ENCODE measurements at places on chromosomes 5 and 9. TPM values are rescaled to one million over a fixed set of nuclear protein-coding genes. Genes with fewer than 3 reads are reported as not detected.

DNA sequence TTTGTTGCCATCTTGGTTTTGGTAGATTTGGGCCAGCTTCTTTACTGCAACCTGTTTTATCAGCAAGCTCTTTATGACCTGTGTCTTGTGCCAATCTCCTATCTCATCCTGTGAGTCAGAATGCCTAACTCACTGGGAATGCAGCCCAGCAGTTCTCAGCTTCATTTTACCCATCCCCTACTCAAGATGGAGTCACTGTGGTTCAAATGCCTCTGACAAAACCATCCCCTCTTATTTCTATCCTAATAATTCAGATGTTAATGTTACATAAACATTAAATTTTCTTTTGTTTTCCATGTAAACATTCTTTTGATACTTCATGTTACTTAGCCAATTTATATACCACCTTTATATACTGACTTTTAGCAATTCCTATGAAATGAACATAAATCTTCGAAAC is 746.3 kb downstream of the CDH18 start:
- no peak overlapping the region for H3K27ac ChIP-seq
- H3K4me1 ChIP-seq, result no peaks in the 10 kb centered on the region
- no peak overlapping the region for H3K4me3 ChIP-seq

DNA sequence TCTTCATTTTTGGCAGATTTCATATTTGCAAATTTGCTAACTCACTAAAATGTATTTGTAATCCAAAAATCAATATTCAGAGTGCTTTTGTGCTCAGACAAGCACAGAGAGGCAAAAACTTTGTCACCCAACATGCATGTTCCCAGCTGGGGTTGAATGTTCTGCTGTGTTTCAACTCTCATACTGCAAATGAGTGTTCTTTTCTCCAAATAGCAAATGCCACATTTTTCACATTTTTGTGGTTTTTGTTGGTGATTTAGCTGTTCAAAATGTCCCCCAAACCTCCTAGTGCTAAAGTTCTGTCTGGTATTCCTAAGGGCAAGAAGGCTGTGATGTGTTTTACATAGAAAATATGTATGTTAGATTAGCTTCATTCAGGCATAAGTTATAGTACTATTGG is 87.3 kb upstream of the PCSK5 start:
- H3K4me3 ChIP-seq, result no peak overlapping the region
- no peaks in the 10 kb centered on the region for H3K27me3 ChIP-seq
- H3K4me1 ChIP-seq, result no peaks in the 10 kb centered on the region

DNA sequence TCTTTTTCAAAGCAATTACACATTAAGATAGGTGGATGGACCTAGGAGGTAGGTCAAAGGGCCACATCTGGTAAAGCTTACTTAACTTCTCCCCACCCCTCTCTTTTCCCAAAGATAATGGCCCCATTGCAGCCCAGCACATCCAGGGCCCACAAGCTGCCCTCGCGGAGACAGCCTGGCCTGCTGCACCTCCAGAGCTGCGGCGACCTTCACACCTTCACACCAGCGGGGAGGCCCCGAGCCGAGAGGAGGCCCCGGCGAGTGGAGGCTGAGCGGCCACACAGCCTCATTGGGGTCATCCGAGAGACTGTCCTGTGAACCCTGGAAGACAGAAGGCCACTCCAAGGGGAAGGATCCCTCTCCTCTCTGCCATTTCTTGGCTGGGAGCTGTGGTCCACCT is 66.5 kb downstream of the ENTREP1 start:
- H3K36me3 ChIP-seq, result no peaks in the 10 kb centered on the region
- H3K4me1 ChIP-seq, result no peaks in the 10 kb centered on the region
- no peak overlapping the region for H3K27ac ChIP-seq

DNA sequence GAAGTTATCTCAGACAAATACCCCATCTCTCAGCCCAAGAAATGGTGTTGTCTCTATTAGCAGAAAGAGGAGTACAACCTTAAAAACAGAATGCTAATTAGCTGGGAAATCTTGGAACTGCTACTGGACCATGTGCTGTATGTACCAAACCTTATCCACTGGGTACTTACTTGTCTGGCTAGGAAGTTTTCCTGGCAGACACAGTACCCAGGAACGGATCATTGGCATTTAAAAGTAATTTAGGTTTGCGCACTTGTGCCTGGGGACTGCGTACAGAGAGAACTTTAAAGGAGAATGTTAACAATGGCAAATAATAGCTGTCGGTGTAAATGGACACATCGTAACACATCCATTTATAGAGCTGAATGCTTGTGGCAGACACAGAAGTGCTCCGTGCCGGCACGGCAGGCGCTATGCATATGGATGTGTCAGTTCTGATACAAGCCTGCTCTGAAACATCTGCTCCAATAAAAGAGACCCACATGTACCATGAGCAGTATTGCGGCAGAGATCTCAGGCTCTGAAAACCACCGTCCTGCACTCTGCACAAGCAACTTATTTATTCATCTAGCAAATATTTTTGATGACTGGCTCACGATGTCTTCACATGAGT is 290.6 kb upstream of the PANK3 start:
- DNase-seq, result no peak
- no peaks in the 10 kb centered on the region for H3K4me1 ChIP-seq
- H3K4me3 ChIP-seq, result no peak overlapping the region
- peaks cover 5% of the 10 kb centered on the region for H3K27me3 ChIP-seq
- H3K36me3 ChIP-seq, result no peaks in the 10 kb centered on the region

- no peak overlapping the region for H3K27ac ChIP-seq
- no peaks in the 10 kb centered on the region for H3K36me3 ChIP-seq
- H3K4me3 ChIP-seq, result no peak overlapping the region
- H3K4me1 ChIP-seq, result no peaks in the 10 kb centered on the region
Observed at GRCh38 chr5:109946610-109947009, 256.9 kb downstream of the MAN2A1 start.

GRCh38 chr9:117682955-117683710 is 21.1 kb upstream of the TLR4 start:
- H3K4me3 ChIP-seq, result no peak overlapping the region
- DNase-seq, result no peak
- no peaks in the 10 kb centered on the region for H3K27me3 ChIP-seq
- peaks cover 4% of the 10 kb centered on the region for H3K36me3 ChIP-seq
- peaks cover 15% of the 10 kb centered on the region for H3K4me1 ChIP-seq

- DNase-seq, result peak; percentile 5
- no peak overlapping the region for H3K4me3 ChIP-seq
- H3K36me3 ChIP-seq, result peaks cover 21% of the 10 kb centered on the region
- H3K4me1 ChIP-seq, result peaks cover 58% of the 10 kb centered on the region
- peak overlapping the region; percentile 54 for H3K27ac ChIP-seq
Observed at GRCh38 chr5:33258553-33258952, 182.2 kb upstream of the TARS1 start.

GRCh38 chr9:84322828-84323227 is 17.7 kb downstream of the SLC28A3 start:
- peaks cover 2% of the 10 kb centered on the region for H3K36me3 ChIP-seq
- no peak overlapping the region for H3K4me3 ChIP-seq
- H3K27ac ChIP-seq, result no peak overlapping the region

DNA sequence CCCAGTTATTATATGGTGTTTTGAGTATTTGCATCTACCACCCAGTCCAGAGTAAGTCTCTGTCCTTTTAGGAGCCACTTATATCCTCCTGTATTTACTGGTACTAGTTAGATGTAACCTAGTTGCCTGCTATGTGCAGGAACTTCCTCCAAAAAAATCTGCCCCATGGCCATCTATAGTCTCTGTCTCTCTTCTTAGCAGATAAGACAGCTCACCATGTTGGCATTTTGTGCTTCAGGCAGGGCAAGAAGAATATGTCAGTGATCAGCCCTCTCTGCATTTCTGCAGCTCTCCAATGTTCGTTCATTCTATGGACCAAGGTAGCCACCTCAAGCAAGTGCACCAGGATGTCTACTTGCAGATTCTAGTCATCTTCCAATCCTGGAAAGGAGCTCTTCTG is 446.5 kb downstream of the TLE1 start:
- H3K4me3 ChIP-seq, result no peak overlapping the region
- H3K27me3 ChIP-seq, result 0 out of 2 replicates have a peak, but pooled peaks cover 1% of the 10 kb centered on the region
- no peaks in the 10 kb centered on the region for H3K36me3 ChIP-seq
- no peak overlapping the region for H3K27ac ChIP-seq

- H3K4me3 ChIP-seq, result no peak overlapping the region
- peaks cover 43% of the 10 kb centered on the region for H3K4me1 ChIP-seq
- peaks cover 4% of the 10 kb centered on the region for H3K27me3 ChIP-seq
- peaks cover 7% of the 10 kb centered on the region for H3K36me3 ChIP-seq
Observed at GRCh38 chr5:93054424-93055163, 526.4 kb downstream of the NR2F1-AS1 start.

GRCh38 chr9:111959468-111960359 is 63.1 kb downstream of the UGCG start:
- H3K27me3 ChIP-seq, result no peaks in the 10 kb centered on the region
- peak; percentile 93 for DNase-seq
- peak overlapping the region; percentile 63 for H3K4me3 ChIP-seq
- peaks cover 64% of the 10 kb centered on the region for H3K4me1 ChIP-seq

DNA sequence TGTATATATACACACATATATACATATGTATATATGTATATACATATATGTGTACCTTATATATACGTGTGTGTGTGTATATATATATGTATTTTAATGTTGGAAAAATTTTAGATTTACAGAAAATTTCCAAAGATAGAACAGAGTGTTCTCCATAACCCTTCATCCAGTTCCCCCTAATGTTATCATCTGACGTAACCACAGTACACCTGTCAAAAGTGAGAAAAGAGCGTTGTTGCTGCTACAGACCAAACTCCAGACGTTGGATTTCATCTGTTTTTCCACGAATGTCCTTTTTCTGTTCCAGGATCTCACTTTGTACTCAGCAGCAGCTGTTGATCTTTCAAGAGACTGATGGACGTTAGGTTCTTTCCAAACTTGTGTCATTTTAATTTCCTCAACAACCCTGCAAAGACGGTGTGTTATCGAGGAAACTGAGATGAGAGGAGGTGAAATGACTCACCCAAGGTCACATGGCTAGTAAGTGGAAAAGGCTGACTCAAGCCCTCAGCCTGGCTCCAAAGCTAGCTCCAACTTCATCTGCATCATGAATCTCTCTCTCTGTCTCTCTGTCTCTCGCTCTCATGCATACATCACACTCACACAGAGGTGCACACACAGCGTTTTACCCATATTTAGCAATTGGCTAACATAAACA is 17.0 kb upstream of the NTNG2 start:
- no peak overlapping the region for H3K4me3 ChIP-seq
- H3K36me3 ChIP-seq, result no peaks in the 10 kb centered on the region
- H3K27ac ChIP-seq, result no peak overlapping the region

DNA sequence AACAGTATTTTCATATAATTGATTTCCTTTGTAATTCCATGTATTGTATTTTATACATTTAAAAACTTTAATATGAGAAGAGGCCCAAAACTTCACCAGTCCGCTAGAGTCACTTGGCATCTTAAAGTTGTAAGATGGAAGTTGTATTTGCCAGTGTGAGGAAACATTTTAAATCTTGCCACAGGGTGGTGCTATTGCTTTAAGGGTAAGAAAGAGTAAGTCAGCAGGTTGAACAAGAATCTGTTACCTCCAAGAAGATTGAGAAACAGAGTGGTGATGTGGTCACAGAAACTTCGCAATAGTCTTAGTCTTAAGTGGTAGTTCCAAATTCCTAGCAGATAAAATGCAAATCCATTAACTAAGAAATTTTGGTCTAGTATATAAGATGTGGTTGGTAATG is 39.8 kb upstream of the RANBP6 start:
- no peak overlapping the region for H3K4me3 ChIP-seq
- no peak overlapping the region for H3K27ac ChIP-seq
- no peaks in the 10 kb centered on the region for H3K36me3 ChIP-seq
- peak; percentile 81 for DNase-seq
- H3K27me3 ChIP-seq, result peaks cover under 1% of the 10 kb centered on the region
- H3K4me1 ChIP-seq, result peaks cover 10% of the 10 kb centered on the region

- no peak overlapping the region for H3K27ac ChIP-seq
- no peaks in the 10 kb centered on the region for H3K27me3 ChIP-seq
- DNase-seq, result no peak
- H3K36me3 ChIP-seq, result no peaks in the 10 kb centered on the region
Observed at GRCh38 chr9:116145036-116145435, 8.6 kb upstream of the PAPPA start.

GRCh38 chr5:126846344-126846743 is 69.4 kb downstream of the LMNB1 start:
- H3K4me1 ChIP-seq, result peaks cover 10% of the 10 kb centered on the region
- peak; percentile 52 for DNase-seq
- H3K27me3 ChIP-seq, result no peaks in the 10 kb centered on the region
- H3K27ac ChIP-seq, result no peak overlapping the region
- H3K36me3 ChIP-seq, result no peaks in the 10 kb centered on the region

GRCh38 chr5:160466889-160467554 is 45.4 kb downstream of the PTTG1 start:
- peaks cover 4% of the 10 kb centered on the region for H3K27me3 ChIP-seq
- peaks cover 92% of the 10 kb centered on the region for H3K4me1 ChIP-seq
- peak overlapping the region; percentile 87 for H3K4me3 ChIP-seq
- H3K27ac ChIP-seq, result peak overlapping the region; percentile 85
- H3K36me3 ChIP-seq, result no peaks in the 10 kb centered on the region

- H3K36me3 ChIP-seq, result peaks cover 46% of the 10 kb centered on the region
- no peak overlapping the region for H3K27ac ChIP-seq
- DNase-seq, result no peak
Observed at GRCh38 chr9:135907006-135907430, 328 bp downstream of the CAMSAP1 start.

GRCh38 chr5:177022386-177023302 is at the start of gene ZNF346:
Gene ZNF346, plus strand, starts transcription at chr5:177022696. Its CDS starts 43 bp downstream, at chr5:177022739.
- peak within 1 kb of the TSS; percentile 98 for H3K27ac ChIP-seq
- H3K36me3 ChIP-seq, result peaks cover 15% of the 10 kb centered on the region
- peak within 1 kb of the TSS; percentile 100 for H3K4me3 ChIP-seq
- H3K4me1 ChIP-seq, result peaks cover 35% of the 10 kb centered on the region
- H3K27me3 ChIP-seq, result peaks cover 2% of the 10 kb centered on the region

DNA sequence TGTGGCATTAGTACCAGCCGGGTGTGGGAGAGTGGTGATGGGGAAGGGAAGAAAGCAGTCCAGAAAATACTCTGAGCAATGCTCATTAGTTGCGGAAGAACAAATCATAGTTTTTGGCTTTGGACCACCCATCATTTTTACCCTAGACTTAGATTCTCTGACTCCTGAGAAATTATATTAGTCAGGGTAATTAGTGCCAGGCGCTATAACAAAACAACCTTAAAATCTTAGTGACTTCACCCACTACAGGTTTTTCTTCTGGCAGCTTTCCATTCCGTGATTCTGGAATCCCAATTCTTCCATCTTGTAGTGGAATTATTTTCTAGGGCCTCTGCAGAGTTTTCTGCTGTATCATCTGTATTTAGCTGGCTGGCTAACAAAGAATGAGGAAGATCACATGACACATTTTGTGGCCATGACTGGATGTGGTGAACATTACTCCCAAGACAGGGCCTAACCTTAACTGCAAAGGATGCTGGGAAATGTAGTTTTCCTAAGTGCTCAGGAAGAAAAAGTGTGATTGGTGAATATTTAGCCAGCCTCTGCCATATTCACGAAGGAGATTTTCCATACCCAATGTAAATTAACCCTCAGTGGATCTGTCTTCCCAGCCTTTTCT is 373.0 kb upstream of the MEF2C start:
- peak; percentile 79 for DNase-seq
- no peak overlapping the region for H3K4me3 ChIP-seq
- no peak overlapping the region for H3K27ac ChIP-seq

GRCh38 chr5:167576126-167576525 is 715.3 kb upstream of the WWC1 start:
- H3K4me3 ChIP-seq, result no peak overlapping the region
- H3K27ac ChIP-seq, result no peak overlapping the region
- H3K4me1 ChIP-seq, result peaks cover 25% of the 10 kb centered on the region
- H3K36me3 ChIP-seq, result no peaks in the 10 kb centered on the region
- peaks cover 25% of the 10 kb centered on the region for H3K27me3 ChIP-seq

GRCh38 chr9:111871499-111871855 is 25.1 kb upstream of the UGCG start:
- H3K4me1 ChIP-seq, result peaks cover 19% of the 10 kb centered on the region
- no peak for DNase-seq
- no peak overlapping the region for H3K4me3 ChIP-seq
- H3K36me3 ChIP-seq, result peaks cover 9% of the 10 kb centered on the region

Gene PHYHD1
- 10.5 TPM for total RNA-seq

Gene EIF4EBP3
- 4.1 TPM for total RNA-seq

Gene SLC23A1
- total RNA-seq, result not detected

Gene PCSK5
- 0.24 TPM for total RNA-seq

Gene PTPRD
- total RNA-seq, result not detected

Gene ACTBL2
- not detected for total RNA-seq
